ENCODE measurements at places on chromosomes 7 and 10.
A peak's percentile ranks its signal among the peaks of the same experiment; 100 is the strongest.

DNA sequence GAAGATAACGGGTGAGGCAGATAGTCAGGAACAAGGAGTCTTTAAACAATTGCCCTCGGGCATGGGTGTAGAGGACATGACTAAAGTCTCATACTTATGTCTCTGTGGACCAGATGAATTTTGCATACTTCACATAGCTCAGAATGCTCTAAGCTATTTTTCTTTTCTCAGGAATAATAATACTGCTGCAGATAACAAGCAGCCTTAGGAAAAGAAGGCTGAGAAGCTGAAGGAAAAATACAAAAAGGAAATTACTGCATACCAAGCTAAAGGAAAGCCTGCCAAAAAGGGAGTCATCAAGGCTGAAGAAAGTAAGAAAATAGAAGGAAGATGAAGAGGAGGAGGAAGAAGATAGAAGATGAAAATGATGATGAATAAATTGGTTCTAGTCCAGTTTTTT lies 13.4 kb upstream of the ERCC6 start:
- DNase-seq: no peak

DNA sequence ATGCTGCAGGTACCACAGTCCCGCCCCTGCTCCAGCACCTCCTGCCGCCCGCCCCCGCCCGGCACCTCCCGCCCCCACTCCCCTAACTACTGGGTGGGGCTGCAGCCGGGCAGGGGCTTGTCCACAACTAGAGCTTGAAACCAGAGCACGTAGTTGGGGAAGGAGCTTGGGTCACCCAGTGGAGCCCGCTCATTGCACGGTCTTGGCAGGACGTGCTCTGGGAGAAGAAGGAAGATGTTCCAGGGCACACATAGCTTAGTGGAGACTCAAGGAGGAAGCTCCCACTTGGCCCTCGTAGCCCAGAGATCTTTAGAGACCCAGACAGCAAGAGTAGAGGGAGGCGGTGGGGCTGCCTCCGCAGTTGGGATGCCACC lies 692 bp downstream of the IGFBP1 start:
- DNase-seq: no peak

DNA sequence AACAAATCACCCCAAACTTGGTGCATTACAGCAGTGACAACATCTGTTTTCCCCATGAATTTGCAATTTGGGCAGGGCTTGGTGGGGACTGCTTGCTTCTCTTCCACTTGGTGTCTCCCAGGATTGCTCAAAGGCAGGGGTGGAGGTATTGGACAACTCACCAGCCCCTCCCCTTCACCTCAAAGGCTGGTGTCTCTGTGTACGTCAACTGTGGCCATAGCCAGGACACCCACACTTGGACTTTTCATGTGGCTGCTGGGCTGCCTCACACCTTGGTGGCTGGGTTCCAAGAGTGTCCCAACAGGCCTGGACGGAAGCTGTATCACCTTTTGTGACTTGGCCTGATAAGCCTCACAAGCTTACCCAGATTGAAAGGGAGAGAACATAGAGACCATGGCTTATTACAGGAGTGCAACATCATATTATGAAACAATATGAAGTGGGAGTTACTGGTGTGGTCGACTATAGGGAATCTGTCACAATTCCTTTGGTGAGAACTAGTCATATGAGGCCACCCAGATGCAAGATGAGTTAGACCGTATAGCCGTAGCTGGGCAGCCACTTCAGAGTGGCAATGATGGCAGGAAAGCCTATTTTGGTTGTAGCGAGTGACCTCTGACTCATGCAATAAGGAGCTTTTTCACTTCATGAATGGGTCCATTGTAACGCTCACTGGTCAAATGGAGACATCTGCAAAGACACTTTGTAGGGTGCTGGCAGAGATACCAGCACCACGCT lies 187.6 kb upstream of the ITGB1 start:
- no peak for DNase-seq

DNA sequence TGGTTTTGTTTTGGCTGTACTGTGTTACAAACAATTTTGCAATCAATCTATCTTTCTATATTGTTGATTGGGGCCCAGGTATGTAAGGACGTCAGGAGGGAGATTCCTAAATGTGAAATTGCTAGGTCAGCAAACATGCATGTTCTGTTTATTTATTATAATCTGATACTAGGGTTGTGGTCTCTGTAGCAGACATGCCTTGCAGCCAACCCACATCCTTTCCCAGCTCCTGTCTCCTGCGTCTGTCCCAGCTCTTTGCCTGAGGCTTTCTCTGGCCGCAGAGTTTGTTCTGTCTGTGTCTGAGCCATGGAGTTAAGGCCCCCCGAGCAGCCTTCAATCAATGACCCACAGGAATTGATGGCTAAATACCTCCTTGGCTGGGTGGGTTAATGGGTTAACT lies 124.0 kb upstream of the ZEB1 start:
- DNase-seq: no peak

GRCh38 chr7:135842446-135843179 lies 94.0 kb upstream of the FAM180A start:
- DNase-seq: no peak

- no peak for DNase-seq
Observed at GRCh38 chr7:132856416-132856815, 225.5 kb downstream of the CHCHD3 start.

DNA sequence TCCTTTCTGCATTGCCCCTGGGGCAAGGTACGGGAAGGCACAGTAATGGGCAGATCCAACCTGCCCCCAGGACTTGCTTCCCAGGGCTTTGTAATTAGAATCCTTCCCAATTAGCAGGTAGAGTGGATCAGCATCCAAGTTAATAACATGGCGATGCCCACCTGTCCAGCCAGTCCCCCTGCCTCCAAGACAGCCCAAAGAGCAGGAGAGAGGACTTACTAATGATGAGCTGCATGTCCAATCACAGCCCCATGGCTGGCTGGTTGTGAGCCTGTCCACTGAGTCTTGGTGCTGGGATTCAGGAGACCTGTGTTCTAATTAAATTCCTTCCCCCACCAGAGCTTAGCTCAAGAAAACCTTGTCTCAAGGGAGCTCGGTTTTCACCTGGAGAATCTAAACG lies 49.0 kb downstream of the RPS24 start:
- no peak for DNase-seq

DNA sequence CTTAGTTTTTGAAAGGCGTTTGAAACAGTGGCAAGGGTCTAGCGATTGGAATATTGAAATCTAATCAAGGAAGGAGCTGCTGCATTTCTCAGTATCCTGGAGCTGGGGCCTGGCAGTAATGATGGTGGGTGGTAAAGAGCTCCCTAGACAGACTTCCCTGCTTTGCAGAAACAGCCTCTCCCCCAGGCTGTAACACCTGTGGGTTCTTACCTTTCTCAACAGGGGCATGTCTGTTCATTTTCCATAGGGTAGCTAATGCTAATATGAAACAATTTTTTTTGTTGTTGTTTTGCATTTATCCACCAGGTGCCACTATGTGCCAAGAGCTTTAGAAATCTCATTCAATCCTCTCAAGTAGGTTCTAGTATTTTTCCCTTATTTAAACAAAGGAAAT lies 345.5 kb downstream of the REEP3 start:
- DNase-seq: no peak

- no peak for DNase-seq
Observed at GRCh38 chr10:44415121-44415520, 30.2 kb upstream of the CXCL12 start.

DNA sequence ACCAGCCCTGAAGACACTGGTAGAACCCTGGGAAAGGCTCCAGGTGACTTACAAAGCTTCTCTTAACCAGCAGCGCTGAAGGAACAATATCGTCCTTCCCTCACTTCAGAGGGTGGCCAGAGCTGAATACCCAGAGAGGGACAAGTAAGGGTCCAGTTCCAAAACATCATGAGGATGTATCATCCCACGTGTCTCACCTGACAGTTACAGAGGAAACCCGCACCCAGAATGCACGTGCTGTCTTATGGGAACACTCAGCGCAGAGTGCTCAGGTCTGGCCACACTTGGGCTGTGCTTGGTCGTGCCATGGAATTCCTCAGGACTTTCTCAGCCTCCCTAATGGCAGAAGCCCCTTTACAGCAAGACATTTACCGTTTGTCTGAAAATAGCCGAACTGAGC lies 46.9 kb upstream of the BTBD16 start:
- no peak for DNase-seq

DNA sequence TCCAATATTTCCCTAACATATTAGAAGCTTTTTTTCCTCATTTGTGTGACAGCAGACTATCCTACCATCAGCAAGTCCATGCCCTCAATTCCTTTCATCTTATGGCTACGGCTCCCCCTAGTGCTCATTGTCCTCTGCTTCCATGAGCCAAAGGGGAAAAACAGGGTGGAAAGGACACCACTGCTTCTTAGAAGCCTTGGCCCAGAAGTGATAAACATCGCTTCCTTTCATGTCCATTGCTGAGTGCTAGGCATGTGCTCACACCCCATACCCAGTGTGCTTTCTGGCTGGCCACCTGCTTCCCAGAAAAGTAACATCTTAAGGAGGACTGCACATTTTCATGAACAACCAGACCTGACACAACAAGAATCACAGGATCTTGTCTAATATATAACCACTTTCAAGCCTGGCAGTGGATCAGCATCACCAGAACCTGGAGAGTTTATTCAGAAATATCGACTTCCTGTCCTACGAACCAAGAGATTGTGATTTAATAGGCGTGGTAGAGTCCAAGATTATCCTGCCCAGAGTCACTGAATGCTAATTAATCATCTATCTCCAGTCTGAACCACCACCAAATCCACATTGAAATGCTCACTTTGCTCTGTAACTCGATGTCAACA lies 650.5 kb upstream of the SORCS1 start:
- DNase-seq: peak; percentile 9

DNA sequence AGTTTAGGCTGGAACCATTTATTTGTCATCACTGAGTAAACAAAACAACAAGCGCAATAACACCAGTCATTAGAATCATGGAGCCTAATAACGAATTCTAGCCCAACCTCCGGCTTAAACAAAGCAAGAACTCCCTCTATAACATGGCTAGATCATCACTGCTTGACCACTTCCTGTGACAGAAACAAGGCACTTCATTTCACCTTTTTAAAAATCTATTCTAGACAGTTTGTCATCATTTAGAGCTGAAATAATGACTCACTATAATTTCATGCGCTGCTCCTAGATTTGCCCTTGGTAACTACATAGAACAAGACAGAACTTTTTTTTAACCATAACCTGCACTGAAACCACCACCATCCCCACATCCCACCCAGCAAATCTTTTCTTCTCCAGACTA lies 81.3 kb downstream of the OSBPL3 start:
- DNase-seq: no peak

DNA sequence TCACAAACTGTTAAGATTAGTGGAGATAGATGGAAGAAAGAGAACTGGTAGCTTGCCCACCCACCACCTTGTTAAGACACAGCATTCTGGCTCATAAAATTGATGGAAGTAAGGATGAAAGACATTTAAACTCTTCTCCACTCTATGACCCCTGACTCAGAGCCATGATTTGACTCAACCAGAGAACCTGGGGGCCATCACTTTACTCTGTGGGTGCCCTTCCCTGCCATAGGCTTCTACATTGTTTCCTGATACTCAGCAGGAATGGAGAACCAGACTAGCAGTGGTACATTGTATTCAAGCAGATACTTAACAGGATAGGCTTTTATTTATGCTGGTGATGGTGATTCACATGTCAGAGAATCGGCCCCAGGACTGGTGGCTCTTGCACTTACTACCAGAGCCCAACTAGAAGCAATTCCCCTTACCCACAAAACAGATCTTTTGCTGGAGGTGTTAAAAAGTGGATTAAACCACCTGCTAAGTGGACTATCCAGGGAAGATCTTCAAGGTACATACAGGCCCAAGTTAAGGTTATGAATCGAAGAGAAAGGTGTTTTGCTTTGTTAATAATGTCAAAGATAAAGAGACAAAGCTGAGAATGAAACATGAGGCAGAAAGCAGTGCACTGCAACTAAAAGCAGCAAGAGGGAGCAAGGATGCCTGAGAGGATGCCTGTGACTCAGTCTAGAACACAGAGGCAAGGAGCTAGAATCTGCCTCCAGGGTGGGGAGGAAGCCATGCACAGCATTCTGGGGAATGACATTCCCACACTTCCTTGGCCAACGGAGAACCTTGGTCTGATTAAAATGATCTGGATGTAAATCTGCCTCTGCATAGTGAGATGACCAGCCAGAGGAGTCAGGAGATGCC lies 36.0 kb upstream of the GLI3 start:
- DNase-seq: no peak

- no peak for DNase-seq
Observed at GRCh38 chr7:41847151-41847550, 144.3 kb upstream of the INHBA start.

DNA sequence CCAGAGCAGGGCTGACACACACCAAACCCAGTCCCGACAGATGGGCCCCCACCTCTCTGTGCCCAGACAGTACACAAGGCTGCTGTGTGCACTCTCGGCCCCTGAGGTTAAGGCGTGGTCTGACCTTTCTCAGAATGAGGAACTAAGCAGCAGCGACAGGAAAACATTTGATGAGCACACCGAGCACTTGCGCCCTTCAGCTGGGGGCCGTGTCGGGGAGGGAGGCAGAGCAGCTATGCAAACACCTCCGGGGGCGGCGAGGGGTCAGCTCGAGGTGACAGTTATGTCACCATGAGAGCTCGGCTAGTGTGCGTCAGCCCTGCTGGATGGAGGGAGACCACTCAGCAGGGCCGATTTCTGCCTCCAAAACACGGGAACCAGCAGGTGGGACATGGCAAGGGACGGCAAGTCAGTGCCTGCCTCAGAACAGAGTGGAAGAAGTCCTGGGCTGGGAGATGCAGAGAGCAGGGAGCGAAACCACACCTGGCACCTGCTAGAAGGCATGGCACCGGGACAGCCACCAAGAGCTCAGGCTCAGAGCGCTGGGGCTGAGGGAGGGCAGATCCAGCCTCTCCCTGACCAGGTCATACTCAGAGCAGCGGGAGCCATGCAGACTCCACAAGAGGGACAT lies 57.4 kb downstream of the CHST15 start:
- DNase-seq: peak; percentile 51

GRCh38 chr10:45809837-45810236 lies 37.5 kb downstream of the AGAP4 start:
- no peak for DNase-seq

DNA sequence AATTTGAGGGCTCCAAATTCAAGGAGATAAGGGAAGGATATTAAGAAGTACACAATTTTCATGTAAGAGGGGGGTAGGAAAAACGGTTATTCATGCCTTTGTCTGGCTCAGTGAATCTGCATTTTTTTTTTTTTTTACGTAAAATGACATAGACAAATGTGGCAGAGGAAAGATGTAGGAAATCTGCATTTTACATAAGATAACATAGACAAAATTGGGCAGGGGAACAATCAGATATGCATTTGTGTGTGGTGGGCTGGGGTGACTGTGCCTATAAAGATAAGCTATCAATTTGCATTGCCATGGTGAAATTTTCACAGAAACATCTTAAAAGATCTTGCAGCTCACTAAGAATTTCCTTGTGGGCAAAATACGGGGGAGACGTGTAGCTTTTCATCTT lies 92.7 kb upstream of the GPR141 start:
- no peak for DNase-seq

- no peak for DNase-seq
Observed at GRCh38 chr7:143243111-143243510, 20.1 kb upstream of the GSTK1 start.

- no peak for DNase-seq
Observed at GRCh38 chr10:130963786-130964522, 347.6 kb downstream of the TCERG1L start.

Measured in DND-41 (cell line).